ENCODE measurements at places on chromosomes 5 and 9.

DNA sequence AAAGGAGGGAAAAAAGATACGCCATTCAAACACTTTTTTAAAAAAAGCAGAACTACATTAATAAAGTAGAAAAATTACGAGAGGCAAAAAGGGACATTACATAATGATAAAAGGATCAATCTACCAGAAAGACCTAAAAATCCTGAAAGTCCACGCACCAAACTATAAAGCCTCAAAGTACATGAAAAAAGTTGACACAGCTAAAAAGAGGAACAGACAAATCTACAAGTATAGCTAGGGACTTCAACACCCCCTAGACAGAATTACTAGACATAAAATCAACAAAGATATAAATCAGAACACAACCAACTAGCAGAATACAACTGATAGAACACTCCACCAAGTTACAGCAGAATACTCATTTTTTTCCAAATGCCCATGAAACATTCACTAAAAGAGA is 11.1 kb downstream of the CAMSAP1 start:
- DNase-seq: no peak

DNA sequence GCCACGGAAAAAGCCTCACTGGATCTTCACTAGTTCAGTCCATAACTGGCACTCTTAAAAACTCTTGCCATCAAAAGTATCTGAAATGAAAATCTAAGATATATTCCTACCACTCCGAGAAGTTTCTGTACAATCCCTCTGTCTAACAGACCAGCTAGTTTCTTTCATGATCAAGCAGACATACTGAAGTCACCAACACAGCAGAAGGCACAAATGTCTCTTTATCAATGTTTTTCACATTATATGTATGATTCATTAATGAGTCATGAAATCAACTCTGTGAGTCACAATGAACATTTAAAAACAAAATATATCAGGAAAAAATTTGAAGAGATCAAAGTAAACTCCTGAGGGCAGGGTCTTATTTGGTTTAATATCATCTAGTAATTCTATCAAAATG is 50.8 kb downstream of the F2R start:
- DNase-seq: no peak

DNA sequence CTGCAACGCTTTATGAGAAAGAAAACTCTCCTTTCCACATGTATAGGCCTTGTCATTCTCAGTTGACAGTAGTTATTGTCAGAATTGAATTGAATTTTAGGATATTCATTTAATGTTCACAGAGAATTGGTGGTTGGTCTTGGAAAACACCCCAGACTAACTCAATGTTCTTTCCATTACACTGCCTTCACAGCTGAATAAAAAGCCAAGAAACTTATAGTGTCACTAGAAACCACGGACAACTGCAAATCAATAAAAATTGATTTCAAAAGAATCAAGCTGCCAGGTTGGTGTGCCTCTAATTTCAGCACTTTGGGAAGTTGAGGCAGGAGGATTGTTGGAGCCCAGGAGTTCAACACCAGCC is 38.9 kb upstream of the IQGAP2 start:
- no peak for DNase-seq

GRCh38 chr5:67537439-67538148 is 341.0 kb upstream of the CD180 start:
- DNase-seq: no peak

DNA sequence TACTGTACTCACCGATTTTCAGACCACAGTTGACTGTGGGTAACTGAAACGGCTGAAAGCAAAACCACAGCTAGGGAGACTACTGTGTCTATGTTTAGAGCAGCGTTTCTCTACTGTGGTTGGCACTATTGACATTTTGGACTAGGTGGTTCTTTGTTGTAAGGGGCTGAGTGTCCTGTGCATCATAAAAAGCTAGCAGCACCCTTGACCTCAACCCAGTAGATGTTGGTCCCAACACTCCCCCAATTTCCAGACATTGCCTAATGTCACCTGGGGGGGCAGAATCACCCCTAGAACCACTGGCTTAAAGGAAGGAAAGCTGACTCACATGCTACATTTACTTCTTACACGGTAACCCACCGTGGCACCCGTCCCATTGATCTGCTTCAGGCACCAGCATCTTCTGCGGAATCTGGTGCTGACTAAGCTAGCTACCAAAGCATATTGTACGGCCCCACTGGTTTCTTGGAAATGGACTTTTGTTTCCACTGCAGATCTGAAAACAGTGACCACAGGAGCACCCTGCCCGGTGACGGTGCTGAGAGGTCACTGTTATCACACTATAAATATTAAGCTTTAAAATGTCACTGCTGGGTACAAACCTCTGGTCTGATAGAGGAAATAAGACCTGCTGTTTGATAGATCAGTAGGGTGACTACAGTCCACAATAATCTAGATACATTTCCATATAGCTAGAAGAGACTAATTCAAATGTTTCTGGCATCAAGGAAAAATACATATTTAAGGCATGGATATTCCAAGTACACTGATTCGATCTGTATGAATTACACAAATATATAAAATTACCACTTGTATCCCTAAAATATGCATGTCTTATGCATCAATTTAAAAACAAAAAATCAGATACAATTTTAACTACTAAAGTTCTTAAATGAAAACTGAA is 151.4 kb downstream of the HSD17B3 start:
- DNase-seq: peak; percentile 45

- DNase-seq: no peak
These were observed 52.1 kb upstream of the RGMB start for GRCh38 chr5:98721231-98721928.

DNA sequence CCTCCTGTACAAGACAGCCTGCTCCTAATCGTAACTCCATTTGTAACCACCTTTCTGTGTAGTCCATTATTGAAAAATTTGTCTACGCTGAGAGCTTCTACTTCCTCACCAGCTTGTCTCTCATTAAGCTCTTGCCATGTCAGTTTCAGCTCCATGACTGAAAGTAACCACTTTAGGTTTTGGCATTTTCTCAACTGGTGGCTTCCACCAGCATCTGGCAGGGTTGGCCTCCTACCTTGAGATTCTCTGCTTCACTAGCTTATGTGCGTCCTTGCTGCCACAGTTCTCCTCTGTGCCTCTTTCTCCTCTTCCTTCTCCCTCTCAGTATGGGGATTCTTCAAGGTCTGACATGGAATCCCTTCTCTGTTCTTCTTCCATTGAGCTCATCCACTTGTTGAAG is 31.8 kb downstream of the F2RL2 start:
- DNase-seq: no peak

- no peak for DNase-seq
These were observed 279.8 kb upstream of the POU5F2 start for GRCh38 chr5:94021246-94021645.

- DNase-seq: no peak
These were observed 309.0 kb upstream of the FBXL7 start for GRCh38 chr5:15191012-15191411.

- DNase-seq: no peak
These were observed 31.3 kb downstream of the OR2V1 start for GRCh38 chr5:181099602-181100086.

GRCh38 chr5:133387621-133388020 is 224.7 kb downstream of the FSTL4 start:
- DNase-seq: no peak

GRCh38 chr9:2837915-2838314 is 6.0 kb downstream of the PUM3 start:
- DNase-seq: no peak

DNA sequence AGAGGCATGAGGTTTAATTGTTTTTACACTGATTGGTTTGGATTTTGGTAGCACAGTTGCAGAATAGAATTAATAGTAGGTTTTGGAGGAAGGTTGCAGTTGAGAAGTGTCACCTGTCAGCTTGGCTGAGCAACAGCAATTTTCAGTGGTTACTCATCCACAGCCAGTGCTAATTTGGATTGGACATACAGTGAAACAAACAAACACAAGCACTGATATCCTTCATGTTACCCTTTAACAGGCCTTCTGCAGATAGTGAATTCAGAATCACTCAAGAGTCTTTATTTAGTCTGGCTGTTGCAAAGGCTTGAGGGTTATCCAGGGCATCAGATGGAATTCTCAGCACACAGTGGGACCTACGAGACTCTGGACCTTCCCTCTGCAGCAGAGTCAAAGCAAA is 31.8 kb upstream of the POU4F3 start:
- no peak for DNase-seq

GRCh38 chr5:120509053-120509452 is 45.0 kb downstream of the PRR16 start:
- DNase-seq: no peak

GRCh38 chr5:172868436-172868923 is 34.4 kb downstream of the ERGIC1 start:
- no peak for DNase-seq

- DNase-seq: no peak
These were observed 122.6 kb downstream of the TMEM38B start for GRCh38 chr9:105816981-105817380.

Data from activated naive CD8-positive, alpha-beta T cell treated with anti-CD3 and anti-CD28 coated beads, Interleukin-2, amount 10 ng/mL, durations not matched to agents 7 days and 5 days (primary cell).